ENCODE measurements at places on chromosomes 16 and 17. TPM values are rescaled to one million over a fixed set of nuclear protein-coding genes. Genes with fewer than 3 reads are reported as not detected.

Gene CD79B
- total RNA-seq: 2.1 TPM

Gene ZG16
- total RNA-seq: not detected

Gene OR4D1
- total RNA-seq: not detected

Gene KATNB1
- total RNA-seq: 24.0 TPM

Gene ZBTB4
- total RNA-seq: 10.4 TPM

Gene PRR29
- total RNA-seq: not detected

Gene RAPGEFL1
- total RNA-seq: 1.0 TPM

Gene RCVRN
- total RNA-seq: not detected

Gene TOP3A
- 21.9 TPM for total RNA-seq

Gene ARL4D
- total RNA-seq: 10.4 TPM

Gene TGFB1I1
- total RNA-seq: 30.8 TPM

Gene GSDMA
- not detected for total RNA-seq
